HT1080 (cell line): ENCODE measurements at places on chromosomes 11 and 22. TPM values are rescaled to one million over a fixed set of nuclear protein-coding genes. Genes with fewer than 3 reads are reported as not detected.

DNA sequence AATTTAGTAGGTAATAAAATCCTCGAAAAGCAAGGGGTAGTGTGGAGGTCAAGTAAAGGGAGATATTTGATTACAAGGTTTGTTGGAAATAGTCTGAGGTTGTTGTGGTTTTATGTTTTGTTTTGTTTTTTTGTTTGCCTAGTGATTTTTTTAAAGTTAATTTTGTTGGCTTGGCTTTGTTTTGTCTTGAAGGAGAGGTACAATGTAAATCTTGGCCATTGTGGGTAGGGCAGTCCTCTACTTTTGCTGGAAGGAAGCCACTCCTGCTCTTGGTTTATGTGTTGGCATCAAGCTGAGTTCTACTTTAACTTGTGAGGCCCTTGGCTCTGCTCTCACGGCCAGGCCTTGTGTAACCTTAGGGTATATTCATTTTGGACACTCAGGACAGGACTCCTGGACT, 3.2 kb downstream of the AMOTL1 start:
- DNase-seq, result no peak

GRCh38 chr11:86469491-86470388, 95.1 kb downstream of the CCDC81 start:
- no peak for DNase-seq

DNA sequence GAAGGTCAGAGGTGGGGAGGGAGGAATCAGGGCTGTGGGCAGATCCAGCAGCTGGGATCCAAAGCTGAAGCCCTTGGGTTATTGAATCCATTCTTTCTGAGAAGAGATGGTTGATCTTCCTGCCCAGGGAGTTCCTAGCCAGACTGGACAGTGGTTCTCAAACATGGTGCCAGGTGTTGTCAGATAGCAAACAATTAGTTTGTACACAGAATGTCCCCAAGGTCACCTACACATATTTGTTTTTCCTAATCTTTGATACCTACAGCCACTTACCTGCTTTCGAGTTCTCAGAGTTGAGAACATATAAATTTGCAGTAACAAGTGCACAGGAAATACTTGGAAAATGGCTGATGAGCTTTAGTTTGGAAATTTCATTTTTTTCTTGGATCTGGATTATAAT, 54.5 kb downstream of the BMAL1 start:
- no peak for DNase-seq

GRCh38 chr22:23791738-23792645, 5.2 kb downstream of the SMARCB1 start:
- no peak for DNase-seq

GRCh38 chr11:90594658-90595057, 371.8 kb upstream of the CHORDC1 start:
- DNase-seq, result no peak

- no peak for DNase-seq
These were observed 26.7 kb downstream of the AMPD3 start for GRCh38 chr11:10481560-10482349.

DNA sequence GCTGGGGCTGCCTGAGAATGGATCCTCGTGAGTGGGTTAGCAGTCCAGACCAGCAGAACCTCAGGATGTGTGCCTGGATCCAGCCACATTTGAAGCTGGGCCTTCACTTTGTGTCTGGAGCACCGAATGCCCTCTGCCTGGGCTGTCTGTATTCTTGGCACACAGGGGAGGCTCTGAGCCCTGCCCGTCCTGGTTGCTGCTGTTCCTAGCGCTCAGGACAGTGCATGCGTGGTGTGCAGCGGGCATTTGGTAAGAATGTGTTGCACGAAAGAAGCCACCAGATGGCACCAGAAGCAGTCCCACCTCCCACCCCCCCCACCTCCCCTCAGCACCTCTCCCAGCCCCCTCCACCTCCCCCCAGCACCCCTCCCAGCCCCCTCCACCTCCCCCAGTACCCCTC, 4.1 kb upstream of the MAPK11 start:
- DNase-seq, result peak; percentile 40

GRCh38 chr11:83571302-83571701, 285.1 kb upstream of the CCDC90B start:
- DNase-seq, result no peak

- no peak for DNase-seq
These were observed 8.8 kb upstream of the WT1 start for GRCh38 chr11:32444186-32444585.

The TRIM51G gene
- total RNA-seq, result not detected in 2 replicates

The SLC22A25 gene
- total RNA-seq, result not detected in 2 replicates

The CRYBB2 gene
- total RNA-seq, result not detected in 2 replicates

The RFPL1 gene
- total RNA-seq, result not detected in 2 replicates
